ENCODE measurements at places on chromosomes 11 and 22. TPM values are rescaled to one million over a fixed set of nuclear protein-coding genes. Genes with fewer than 3 reads are reported as not detected.

DNA sequence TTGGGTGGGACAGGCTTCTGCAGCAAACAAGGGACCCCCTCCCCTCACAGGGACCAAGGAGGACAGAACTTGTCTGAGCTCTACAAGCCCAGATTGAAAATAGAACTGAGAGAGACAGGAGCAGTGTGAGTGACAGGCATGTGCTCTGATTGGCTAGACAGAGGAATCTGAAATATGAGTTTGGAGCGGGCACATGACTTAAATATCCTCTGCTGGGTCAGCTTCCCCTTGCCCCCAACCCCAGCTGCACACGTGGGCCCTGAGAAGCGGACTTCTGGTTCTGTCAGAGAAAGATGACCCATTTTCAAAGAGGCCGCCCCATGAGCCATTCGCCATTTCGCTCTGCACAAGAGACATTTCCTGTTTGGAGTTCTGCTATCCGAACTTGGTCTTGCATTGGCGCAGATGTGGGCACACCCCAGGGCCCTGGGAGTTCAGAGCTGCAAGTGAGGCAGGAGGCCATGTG, 5.3 kb downstream of the TUBA8 start:
- DNase-seq = peak; percentile 54

GRCh38 chr11:69253028-69253427, 40.9 kb upstream of the MYEOV start:
- no peak for DNase-seq

DNA sequence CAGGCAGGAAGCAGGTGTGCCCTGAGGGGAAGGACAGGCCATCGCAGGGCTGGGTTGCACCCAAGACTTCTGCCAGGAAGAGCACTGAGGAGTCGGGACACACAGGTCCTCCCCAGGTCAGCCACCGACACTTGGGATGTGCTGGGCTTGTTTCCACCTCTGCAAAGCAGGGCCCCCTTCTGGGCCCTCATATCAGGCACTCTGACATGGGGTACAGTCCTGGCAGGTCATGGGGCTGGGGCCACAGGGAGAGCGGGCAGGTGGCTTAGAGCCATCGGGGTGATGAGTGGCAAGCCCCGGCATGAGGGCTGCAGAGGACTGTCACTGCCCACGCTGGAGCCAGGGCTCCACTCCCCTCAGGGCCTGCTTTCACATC, 7.9 kb upstream of the ADORA2A start:
- peak; percentile 76 for DNase-seq

DNA sequence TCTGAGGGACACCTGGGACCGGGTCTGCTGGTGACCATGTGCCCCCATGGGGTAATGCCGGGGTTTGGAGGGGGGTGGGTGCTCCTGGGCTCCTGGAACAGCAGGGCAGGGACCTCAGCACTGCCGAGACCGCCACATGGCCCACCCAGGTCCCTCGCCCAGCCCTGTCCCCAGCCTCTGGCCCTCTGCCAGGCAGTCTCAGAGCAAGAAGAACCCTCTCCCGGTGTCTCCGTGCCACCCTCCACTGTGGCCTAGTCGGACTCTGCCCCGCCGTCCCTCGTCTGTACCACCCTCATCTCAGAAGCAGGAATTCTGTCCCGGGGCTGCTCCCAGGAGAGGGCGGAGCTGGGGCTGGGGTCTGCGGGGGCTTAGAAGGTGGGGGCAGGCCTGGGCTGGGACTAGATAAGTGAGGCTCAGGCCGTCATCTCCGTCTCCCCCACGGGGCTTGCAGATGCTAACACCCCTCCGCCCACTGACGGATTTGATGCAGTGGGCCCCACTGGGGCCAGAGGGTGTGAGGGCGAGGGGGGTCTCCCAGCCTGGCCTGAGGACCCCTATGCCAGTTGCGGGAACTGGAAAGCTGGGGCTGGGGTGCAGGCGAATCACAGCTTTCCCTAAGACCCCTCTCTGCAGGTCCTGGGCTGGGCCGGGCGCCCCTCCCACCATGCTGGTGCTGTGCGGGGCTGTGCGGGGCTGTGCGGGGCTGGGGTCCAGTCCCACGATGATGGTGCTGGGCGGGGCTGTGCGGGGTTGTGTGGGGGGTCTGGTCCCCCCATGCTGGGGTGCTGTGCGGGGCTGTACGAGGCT, 1.1 kb downstream of the MUC5AC start:
- DNase-seq = peak; percentile 77

- DNase-seq = no peak
These were observed 27.2 kb upstream of the RASSF10 start for GRCh38 chr11:12981676-12982522.

DNA sequence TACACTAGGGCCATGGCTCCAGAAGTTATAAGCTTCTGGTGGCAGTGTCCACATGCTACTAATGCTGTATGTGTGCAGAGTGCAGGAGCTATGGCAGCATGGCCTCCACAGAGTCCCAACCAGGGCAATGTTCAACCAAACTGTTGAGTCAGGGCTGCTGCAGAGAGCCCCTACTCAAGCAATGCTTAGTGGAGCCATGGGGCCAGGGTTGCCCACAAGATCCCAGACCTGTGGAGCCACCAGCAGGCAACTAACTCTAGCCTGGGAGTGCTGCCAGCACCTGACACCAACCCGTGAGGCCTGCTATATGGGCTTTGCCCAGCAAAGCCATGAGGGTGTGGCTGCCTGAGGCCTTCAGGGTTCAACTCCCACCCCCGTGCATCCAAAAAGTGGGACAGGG, 655.2 kb downstream of the TBC1D22A start:
- DNase-seq = no peak

GRCh38 chr11:118610773-118611432, 3.5 kb downstream of the PHLDB1 start:
- peak; percentile 93 for DNase-seq

DNA sequence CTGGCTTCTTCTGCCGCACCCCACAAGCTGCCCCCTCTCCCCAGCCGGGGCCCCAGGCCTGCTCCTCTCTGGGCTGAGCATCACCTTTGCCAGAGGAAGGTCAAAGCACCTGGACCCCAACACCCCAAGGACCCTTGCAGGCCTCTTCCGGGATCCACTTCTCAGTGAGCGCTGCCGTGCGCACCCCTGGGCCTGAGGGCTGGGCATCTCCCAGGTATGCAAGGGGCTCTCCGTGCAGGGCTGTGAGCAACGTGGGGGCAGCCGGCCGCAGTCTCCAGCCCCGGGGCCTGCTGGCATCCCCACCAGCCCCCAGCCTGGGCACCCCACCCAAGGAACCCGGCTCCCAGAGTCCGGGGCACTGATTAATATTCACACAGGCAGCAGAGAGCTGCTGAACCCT, 64.0 kb downstream of the BRD1 start:
- peak; percentile 66 for DNase-seq

GRCh38 chr11:24267014-24267413, 229.8 kb upstream of the LUZP2 start:
- no peak for DNase-seq

DNA sequence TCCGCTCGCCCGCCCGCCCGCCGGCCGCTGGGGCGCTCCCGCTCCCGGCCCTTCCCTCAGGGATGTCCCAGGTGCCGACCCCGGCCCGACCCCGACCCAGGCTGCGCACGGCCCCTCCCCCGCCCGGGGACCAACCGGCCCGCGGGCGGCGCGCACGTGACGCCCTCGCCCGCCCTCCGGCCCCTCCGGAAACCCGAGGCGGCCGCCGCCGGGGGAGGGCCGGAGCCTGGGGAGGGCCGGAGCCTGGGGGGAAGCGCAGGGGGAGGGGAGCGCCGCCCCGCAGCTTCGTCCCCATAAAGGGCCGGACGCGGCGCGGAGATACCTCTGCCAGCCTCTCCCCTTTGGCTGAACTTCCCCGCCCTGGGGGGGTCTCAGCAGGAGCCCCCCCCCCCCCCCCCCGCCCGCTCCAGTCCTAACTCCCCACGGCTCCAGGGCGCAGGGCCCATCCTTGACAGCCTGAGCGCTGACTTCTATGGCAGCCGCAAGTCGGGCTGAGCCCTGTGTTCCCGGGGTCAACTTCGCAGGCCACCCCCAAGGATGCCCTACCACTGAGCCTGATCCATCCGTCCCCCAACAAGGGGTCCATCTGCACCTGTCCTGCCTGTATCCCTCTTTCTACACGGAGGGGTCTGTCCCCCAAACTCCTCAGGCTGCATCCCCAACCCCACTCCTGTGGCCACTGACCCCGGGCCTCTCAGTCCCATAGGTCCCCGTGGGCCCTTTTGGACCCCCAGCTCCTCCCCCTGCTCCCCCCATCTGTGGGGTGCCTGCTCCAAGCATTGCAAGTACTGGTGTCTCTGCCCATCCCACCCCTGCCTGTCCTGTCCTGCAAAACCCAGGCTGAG, at the start of gene MAPK12:
MAPK12 (minus strand) TSS at position 69 of the 845 bp plus-strand sequence. CDS start 174 bp downstream, outside the sequence.
- no peak for DNase-seq

- DNase-seq = peak; percentile 90
These were observed 75.7 kb upstream of the MYO18B start for GRCh38 chr22:25666308-25666707.

DNA sequence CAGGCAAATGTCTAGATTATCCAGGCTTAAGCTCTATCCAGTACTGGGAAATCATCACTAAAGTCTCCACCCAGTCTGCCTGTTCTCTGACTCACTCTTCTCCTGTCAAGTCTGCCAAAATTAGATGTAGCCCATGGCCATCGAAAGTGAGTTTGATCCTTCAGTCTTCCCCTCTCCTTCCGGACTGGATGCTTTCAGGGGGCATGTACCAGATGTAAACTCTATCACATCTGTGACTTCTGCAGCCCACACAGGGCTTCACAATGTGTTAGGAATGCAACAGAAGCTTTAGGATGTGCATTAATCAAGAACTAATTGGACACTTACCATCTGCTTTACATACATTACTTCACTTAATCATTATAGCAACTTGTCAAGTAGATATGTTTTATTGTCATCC, 12.3 kb downstream of the ME3 start:
- DNase-seq = no peak

The WNT7B gene
- not detected for total RNA-seq

The CRYBB2 gene
- total RNA-seq = not detected

The DDIAS gene
- total RNA-seq = 0.86 TPM

The SCGB1C1 gene
- not detected for total RNA-seq

The CHEK1 gene
- total RNA-seq = 2.5 TPM

The TRPC6 gene
- total RNA-seq = 2.7 TPM

The BRSK2 gene
- 1.0 TPM for total RNA-seq

Measured in posterior vena cava (tissue), 2 donors.